ENCODE measurements at places on chromosomes 11 and 22. TPM values are rescaled to one million over a fixed set of nuclear protein-coding genes. Genes with fewer than 3 reads are reported as not detected.

The UBQLNL gene
- 0.30 TPM for polyA plus RNA-seq

The SLC6A5 gene
- 0.14 TPM for polyA plus RNA-seq

The VSIG10L2 gene
- polyA plus RNA-seq, result not detected

The APOL5 gene
- polyA plus RNA-seq, result not detected

The CRYAB gene
- 69.2 TPM for polyA plus RNA-seq

The KCNE3 gene
- polyA plus RNA-seq, result 29.0 TPM

The OR6A2 gene
- 0.03 TPM for polyA plus RNA-seq

The RAB36 gene
- polyA plus RNA-seq, result 21.0 TPM

The RAB1B gene
- polyA plus RNA-seq, result 126 TPM

The RBMXL2 gene
- 0.19 TPM for polyA plus RNA-seq

The VPREB1 gene
- polyA plus RNA-seq, result 0.48 TPM

The APOL4 gene
- 9.1 TPM for polyA plus RNA-seq

The OR52H1 gene
- not detected for polyA plus RNA-seq

The INS gene
- polyA plus RNA-seq, result not detected

DNA sequence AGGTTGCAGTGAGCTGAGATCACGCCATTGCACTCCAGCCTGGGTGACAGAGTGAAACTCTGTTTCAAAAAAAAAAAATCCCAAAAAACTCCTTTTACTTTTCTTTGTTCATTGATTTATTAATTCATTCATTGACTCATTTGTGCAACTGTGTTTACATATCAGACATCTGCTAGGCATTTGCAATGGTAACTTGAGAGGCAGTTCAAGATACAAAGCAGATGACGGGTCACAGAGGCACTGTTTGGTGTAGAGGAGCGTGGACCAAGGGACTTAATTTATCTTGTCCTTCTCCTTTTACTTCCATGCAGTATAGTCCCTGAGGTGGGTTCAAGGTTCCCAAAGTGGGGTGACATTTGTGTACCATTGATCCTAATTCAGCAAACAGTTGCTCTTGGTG is 71.4 kb downstream of the KIAA1671 start:
- DNase-seq, result no peak

- no peak for DNase-seq
Observed at GRCh38 chr11:132674151-132674550, 858.1 kb downstream of the OPCML start.

DNA sequence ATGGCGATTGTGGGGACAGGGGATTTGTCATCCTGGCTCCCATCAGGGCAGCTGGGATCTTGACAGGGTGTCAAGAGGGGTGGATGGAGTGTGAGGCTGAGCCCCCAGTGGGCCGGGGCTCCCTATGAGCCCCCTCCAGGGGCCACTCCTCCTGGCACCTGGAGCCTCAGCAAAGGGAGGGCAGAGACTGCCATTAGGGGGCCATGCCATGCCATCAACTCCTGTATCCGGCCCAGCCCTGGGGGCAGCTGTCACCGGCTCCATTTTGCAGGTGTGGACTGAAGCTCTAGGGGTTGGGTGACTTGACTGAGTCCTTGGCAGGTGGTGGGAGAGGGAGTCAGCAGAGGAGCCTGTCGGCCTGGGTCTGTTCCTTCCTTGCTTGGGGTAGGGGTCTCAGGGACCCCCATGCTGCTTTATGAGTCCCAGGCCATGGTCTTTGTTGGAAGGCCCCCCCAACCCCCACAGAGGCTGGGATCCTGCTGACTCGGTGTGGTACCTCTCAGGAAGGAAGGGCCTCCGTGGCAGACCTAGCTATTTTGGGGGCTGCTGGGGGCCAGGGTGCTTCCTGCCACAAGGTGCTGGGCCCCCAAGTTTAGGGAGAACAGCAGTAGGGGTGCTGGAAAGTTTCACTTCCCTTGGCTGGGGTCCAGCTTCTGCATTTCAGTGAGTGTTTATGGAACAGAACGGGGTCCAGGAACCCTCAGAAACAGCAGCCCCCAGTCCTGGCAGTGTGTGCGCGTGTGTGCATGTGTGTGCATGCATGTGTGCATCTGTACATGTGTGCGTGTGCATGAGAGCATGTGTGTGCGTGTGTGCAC is 1.5 kb downstream of the ACY3 start:
- DNase-seq, result no peak

- no peak for DNase-seq
Observed at GRCh38 chr11:95228081-95228749, 2.8 kb downstream of the SESN3 start.

DNA sequence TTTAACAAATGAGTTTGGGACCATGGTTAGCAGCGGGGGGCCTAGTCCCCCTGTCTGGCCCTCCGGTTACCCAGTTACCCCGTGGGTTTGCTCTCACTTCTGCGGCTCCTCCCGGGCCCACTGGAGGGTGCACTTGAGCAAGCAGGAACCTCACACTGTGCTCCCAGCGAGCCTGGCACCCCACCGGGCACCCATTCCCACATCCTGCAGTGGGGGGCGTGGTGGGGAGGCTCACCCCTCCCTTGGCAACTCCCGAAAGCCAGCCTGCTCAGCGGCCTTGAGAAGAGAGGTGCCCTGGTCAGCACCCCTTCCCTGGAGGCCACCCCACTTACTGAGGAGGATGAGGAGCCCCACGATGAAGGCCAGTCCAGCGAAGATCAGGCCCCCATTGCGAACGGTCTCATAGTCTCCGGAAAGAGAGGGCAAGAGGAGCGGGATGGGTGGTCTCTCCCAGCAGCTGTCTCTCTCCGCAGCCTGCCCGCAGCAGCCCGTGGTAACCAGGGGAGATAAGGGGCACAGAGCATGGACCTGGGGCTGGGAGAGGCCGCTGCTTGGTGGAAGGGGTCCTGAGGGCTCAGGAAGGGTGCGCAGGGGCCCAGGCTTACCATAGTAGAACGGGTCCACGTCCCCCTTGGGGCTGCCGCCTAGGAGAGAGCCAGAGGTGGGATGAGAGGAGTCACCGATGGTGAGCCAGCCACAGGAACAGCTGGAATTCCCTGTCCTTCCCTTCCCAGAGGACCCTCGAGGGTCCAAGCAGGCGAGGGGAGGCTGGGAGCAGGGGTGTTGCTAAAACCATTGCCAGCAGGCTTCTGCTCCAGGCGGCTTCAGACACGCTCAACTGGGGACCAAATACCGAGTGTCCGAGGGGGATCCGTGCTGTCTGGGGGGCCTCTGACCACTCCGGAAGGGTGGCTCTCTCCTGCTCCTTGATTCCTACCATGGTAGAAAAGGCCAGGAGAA is 2.2 kb downstream of the FXYD2 start:
- no peak for DNase-seq

DNA sequence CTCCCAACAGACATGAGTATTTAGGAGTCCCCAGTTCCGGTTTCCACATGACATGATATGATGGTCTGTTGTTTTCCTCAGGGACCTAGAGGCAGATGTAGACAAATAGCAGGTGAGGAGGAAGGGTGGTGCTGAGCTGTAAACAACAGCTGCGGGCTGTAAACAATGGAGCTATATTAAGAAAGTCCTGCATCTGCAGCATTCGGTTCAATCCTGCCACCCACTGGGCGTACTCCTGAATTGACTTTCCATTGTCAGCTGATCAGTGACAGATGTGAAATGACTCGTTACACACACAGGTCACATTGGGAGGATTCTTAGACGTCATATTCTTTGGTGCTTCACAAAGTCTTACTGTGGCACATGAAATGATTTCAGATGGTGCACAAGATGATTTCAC is 26.8 kb upstream of the RAG1 start:
- DNase-seq, result no peak

- peak; percentile 29 for DNase-seq
Observed at GRCh38 chr11:57379732-57380131, 1.2 kb downstream of the PRG3 start.

DNA sequence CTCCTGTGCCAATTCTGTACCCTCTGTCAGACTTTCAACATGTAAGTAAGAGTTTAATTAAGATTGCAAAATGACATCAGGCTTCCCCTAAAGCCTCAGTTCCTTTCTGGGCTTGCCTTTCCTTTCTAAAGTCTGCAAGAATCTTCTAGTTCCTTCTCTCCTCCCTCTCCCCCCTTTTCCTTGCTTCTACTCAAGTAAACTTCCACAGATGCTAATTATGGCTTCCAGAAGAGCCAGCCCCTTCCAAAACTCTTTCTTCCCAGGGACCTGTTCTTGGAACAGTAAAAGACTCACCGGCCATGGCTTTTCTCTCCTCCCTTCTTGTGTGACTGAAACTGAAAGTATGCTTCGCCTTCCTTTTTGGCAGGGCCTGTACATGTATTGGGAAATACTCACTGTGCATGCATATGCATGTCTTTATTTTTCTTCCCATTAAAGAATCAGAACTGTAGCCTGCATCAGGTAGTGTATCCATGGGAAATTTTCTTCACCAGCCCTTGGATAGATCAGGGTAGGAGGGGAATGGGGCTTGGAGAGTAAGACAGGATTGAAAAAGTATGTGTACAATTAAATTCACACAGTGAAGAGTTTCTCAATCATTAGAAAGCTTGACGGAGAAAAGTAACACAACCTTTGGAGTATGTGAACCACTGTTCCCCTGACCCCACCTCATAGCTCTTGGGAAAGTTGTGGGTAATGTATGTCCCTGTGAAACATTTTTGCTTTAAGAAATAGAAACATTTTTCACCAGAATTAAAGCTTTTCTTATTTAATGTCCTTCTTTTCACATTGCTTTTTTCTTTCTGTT is at the start of gene CASP1:
Gene CASP1 (minus strand): TSS at position 332 of the 808 bp plus-strand sequence. CDS start 31 bp downstream, at position 301.
- DNase-seq, result no peak

DNA sequence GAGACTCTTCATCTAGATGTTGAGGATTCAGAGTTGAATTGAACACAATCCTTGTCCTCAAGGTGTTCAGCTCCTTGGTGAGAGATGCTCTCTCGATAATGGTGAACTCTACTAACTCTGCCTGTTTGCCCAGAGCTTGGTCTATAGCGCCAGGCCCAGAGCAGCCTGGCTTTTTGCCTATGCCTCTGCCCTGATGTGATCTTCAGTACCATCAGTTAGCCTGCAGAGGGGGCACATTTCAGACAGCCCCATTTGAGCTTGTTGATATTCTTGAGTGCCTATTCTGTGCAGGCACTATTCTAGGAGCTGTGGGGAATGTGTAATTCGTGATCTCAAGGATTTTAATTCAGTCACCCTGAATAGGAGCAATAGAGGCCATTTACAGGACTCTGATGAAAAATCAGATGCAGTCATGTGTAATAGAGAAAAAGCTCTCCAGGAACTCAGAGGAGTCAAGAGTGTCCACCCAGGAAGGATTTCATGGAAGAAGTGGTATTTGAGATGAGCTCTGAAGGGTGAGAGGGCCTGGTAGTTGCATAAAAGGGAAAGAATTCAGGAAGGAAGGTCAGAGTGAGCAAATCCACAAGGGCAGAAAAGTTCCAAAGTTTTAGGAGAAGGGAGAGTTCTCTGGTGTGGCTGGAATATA is 19.3 kb downstream of the GTPBP1 start:
- DNase-seq, result no peak

- DNase-seq, result no peak
Observed at GRCh38 chr11:133727774-133728173, 117.5 kb downstream of the SPATA19 start.

DNA sequence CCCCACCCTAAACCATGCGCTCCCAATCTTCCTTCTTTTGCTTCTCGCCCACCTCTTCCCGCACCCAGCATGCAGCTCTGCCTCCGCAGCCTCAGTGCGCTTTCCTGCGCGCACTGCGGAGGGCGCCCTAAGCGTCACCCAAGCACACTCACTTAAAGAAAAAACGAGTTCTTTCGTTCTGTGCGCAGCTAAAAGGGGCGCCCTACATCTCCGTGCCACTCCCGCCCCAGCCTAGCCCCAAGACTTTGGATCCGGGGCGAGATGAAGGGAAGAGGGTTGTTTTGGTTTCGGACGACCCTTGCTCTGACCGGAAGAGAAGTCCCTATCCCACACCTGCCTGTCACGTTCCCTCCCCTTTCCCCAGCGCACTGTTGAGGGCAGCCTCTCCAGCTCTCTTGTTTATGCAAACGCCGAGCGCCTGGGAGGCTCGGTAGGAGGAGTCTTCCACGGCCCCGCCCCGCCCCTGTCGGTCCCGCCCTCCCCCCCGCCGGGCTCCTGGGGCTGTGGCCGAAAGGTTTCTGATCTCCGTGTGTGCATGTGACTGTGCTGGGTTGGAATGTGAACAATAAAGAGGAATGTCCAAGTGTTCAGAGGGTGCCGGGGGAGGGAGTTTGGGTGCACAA is 5.3 kb downstream of the VSIG2 start:
- no peak for DNase-seq

- DNase-seq, result no peak
Observed at GRCh38 chr11:122149202-122149601, 33.2 kb upstream of the BLID start.

- DNase-seq, result no peak
Observed at GRCh38 chr22:25081409-25081824, 118.2 kb upstream of the CRYBB3 start.

- DNase-seq, result no peak
Observed at GRCh38 chr11:81303038-81303664, 1430.5 kb downstream of the FAM181B start.

- DNase-seq, result no peak
Observed at GRCh38 chr22:46968359-46968740, 205.9 kb downstream of the TBC1D22A start.

- DNase-seq, result no peak
Observed at GRCh38 chr11:98227278-98227677, 793.5 kb upstream of the CNTN5 start.

GRCh38 chr11:67486481-67487195 is 3.8 kb downstream of the AIP start:
- no peak for DNase-seq

DNA sequence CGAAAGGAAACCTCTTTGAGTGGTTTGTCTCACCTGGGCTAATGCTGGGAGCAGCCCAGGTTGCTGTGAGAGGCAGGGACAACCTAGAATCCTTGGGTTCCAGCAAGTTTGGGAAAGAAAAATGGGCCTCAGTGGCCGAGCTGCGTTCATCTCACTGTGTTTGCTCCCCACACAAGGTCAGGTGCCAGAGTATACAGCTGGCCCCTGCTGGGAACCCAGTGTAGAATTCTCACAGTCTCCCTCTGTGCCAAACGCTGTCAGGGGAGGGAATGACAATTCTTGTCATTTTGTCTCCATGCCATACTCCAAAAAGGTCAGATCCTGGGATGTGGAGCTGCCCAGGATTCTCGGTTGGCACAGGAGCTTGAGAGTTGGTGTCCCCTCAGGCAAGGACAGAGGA is 4.3 kb downstream of the DGKZ start:
- no peak for DNase-seq

DNA sequence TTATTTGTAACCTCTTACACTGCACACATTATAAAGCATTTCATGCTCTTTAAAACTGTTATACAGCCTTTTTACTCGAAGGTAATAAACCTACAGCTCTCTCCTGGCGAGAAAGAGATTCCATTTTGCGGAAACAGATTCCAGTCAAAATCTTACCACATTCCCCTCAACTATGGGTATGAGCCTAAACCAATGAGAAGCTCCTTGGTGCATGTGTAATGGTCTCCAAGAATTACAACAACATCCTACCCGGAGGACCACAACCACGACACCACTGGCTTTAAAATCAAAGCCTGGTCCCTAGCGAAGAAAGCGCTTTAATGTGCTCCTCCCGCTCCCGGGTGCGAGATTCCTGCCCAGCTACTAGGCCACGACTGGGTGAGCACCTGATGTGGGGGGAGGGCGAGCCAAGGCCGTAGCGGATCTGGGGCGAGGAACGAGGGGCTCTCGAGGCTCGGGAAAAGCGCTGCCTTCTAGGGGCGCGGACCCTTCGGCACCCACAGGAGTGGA is 821 bp downstream of the CELF1 start:
- DNase-seq, result no peak

All from left renal cortex interstitium (tissue), 4 donors.